ENCODE measurements at places on chromosomes 7 and 10.

GRCh38 chr7:80847895-80848294 is 71.0 kb downstream of the SEMA3C start:
- DNase-seq = no peak

- DNase-seq = no peak
Measured at GRCh38 chr7:29479301-29480200, 84.1 kb upstream of the PRR15 start.

DNA sequence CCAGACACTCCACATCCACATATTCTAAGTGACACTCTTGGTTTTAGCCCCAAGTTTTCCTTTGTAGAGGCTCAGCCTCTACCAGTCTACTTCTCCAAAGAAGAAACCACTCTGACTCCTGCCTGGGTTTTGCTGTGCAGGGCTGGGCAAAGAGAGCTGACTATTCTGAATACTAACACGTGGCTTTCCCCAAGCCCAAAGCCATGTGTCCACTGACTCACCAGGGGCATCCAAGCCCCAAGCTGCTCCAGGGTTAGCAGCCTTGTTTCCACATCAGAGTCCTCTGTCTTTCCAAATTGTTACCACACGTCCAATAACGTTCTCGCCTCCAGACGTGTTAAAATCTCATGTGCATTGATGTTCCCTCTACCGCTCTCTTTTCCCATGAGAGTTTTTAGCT is 8.7 kb downstream of the GALNTL5 start:
- no peak for DNase-seq

DNA sequence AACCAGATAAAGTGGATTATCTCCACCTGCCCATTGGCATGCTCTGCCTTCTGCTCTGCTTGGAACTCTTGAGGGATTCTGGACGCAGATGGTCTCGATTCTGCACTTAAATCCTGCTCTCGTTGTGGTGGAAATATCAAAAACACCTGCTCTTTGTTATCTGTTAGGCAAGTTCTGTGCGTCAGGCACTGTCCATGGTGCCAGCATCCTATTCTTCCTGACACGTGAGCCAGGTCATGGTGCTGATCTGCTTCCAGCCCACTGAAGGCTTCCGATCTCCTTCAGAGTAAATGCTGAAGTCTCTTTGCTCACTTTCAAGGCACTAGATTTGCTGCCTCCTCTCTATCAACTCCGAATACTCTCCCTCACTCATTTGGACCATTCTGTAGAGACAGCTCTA is 505.6 kb downstream of the HTR7 start:
- DNase-seq = no peak

GRCh38 chr10:92740762-92741161 is 51.0 kb downstream of the HHEX start:
- DNase-seq = no peak

- DNase-seq = no peak
Measured at GRCh38 chr7:151586531-151587260, 67.0 kb upstream of the RHEB start.

DNA sequence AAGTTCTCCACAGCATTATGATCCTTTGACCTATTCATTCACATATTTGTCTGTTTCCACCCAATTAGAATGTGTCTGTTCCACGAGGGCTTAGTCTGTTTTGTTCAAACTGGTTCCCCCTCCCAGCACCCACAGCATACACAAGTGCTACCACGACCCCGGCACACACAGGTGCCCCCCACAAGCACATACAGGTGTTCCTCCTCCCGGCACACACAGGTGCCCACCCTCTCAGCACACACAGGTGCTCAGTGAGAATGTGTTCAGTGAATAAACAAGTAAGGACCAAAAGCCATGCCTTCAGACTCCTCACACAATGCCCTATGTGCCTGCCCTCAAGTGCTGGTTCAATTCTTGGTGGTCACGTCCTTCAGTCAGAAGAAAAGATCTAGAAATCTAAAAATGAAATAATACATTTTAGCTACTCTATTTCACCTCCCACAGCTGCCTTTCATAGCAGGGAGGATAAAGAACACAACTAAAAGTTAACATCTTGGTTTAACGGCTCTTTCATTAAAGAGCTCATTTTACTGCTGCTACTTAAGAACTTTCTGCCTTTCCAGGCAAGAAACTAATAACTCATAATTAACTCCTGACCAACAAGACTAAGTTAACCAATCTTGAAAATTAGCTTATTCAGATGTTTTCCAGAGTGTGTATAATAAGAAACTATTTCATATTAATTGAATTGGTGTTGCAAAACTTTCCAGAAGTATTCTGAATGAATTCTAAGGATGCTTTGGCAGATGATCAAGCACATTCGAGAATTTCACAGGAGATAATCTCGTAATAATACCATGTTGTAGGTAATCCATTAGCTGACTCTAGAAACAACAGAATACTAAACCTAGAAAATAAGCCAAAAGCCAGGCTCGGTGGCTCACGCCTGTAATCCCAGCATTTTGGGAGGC is 2.3 kb downstream of the DNMBP start:
- no peak for DNase-seq

DNA sequence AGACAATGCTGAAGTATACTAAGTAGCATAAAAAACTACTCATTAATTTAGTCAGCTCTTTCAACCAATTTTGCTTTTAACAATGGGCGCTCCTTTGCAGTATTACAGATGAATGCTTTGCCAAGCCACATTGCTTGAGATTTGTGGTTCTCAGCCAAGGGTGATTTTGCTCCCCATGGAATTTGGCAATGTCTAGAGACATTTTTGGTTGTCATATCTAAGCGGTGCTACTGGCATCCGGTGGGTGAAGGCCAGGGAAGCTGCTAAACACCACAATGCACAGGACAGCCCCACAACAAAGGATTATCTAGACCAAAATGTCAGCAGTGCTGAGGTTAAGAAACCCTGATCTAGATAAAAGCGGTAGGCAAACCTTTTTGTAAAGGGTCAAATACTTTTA is 112.0 kb downstream of the UBE2H start:
- DNase-seq = no peak

DNA sequence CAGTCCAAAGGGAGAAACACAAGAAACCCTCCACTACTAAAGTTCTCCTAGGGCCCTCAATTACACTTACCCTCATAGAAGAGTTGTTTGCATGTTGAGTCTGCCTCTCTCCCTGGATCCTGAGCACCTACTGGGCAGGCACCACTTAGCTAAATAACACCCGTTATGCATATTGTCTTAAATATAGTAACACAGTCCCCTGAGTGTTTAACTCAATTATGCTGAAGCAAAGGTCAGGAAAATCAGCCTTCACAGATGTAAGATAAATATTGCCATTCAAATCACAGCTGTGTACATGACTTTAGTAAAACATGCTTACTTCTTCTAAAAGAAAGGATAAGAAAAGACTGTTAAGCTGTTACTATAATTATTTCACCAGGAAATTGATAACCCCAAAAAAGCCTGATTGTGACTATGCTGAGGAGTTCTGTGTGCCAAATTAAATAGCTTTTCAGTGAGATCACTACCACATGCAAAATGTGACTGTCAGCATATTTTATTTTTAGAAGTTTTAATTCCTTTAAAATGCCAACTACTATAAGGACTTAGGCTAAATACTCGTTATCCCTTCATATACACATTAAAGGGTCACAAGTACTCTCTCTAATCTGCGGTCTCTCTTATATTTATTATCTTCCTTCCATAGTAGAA is 733.9 kb upstream of the PHF14 start:
- no peak for DNase-seq

DNA sequence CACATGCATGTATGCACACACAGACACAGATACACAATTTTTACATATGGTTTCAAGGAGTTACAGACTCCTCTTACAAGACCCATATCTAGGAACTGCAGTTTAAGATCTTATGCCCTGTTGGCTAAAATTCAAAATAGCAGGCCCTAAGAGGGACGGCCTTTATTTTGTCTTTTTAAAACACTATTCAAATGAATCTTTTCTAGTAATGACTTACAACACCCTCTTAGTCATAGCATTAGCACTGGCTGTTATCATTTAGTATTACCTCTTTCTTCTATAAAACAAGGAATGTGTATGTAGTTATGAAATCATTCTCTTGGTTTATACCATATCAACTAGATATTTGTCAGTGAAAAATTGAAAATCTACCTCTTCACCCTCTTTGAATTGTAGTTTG is 15.3 kb downstream of the PAPSS2 start:
- no peak for DNase-seq

DNA sequence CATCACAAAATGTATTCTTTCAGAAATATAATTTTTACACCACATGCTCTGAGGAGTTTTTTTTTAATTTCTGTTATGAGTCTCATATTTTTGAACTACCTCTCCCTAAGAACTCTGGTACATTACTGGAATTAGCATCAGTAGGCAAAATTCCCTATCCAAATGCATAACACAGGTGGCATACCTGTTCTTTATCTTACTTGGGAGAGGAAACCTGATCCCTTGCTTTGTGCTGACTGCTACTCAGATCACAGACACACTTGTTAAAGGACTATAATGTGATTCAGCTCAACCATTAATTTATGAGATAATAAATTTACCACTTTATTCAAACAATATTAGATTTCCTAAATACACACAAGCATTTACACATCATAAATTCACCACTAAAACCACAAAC is 617.2 kb downstream of the GRM8 start:
- no peak for DNase-seq

DNA sequence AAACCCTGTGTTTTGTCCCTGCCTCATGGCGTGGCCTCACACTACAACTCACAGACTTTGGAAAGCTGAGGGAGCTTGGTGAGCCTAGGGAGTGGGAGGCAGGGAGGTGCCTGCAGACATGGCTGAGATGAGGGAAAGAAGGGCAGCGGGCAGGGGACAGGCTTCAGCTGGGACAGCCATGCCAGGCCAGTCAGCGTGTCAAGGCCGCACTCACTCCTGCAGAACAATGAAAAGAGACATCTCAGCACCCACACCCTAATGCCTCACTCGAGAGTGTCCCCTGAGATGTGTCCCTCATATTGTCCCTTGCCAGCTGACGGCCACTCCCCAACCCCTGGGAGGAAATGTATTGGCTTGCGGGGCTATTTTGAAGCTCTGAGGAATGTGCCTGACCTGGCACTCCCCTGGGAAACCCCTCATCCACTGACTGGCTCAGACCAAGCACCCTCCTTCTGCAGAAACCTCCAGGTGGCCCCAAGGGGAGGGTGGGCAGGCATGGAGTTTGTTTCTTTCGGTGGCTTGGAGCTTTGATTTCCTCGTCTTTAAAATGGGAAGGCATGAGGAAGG is 31.6 kb downstream of the SH3PXD2A start:
- DNase-seq = no peak

DNA sequence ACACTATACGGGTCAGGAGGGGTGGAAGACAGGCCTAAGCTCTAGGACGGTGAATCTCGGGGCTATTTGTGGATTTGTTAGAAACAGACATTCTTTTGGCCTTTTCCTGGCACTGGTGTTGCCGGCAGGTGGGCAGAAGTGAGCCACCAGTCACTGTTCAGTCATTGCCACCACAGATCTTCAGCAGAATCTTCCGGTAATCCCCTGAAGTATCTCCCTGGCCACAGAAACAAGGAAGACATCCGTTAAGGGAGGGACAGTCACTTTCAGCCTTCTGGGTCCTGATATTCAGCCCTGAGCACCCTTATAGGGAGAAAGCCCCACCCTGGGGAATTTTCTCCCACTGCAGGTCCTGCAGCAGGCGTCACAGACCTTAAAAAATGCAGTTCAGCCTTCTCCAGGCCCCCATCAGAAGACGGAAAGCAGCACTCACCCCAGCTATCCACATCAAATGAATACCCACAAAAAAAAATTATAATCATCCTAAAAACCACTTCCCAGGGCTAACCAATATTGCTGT is 23.2 kb downstream of the PLAC9 start:
- DNase-seq = no peak

GRCh38 chr10:78876449-78876848 is 192.3 kb upstream of the ZMIZ1 start:
- no peak for DNase-seq

DNA sequence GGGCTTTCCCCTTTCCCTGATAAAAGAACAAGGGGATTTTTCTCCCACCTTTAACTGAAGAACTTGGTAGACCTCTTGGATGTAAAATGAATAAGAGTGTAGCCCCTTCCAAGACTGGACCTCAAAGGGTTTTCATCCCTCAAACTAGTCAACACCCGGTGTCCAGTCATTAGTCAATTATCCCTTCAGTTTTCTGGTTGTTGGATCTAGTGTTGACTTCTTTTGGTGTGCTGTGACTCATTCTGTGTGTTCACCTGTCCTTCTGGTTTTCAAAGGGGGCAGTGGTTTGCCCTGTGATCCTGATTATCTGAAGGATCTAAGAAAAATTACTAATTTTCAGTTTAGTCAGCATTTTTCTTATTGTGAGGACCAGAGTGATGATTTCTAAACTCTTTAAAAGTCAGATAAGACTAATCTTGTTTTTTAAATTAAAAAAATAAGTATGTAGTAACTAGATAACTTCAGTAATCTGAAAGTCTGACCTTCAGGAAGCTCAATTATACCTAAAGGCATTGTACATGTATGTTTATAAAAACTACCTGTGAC is 583.5 kb downstream of the CNTNAP2 start:
- no peak for DNase-seq

- no peak for DNase-seq
Measured at GRCh38 chr10:119919271-119919670, 26.7 kb downstream of the SEC23IP start.

- no peak for DNase-seq
Measured at GRCh38 chr10:8416760-8417159, 362.3 kb downstream of the GATA3 start.

GRCh38 chr10:43737003-43737402 is 88.3 kb upstream of the ZNF32 start:
- no peak for DNase-seq

GRCh38 chr7:4724648-4725013 is 42.5 kb downstream of the FOXK1 start:
- no peak for DNase-seq

DNA sequence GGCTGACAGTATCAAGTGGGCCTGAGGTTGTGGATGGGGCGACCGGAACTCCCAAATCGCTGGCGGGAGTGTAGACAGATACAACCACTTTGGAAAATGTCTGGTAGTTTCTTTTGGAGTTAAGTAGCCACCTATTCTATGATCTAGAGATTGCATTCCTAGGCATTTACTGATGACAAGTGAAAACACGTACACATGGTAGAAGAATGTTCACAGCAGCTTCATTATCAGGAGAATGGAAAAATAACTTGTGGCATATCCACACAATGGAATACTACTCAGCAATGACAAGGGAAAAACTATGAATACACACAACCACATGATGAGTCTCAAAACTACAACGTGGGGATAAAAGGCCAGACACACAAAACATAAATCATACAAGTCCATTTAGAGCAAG is 146.0 kb downstream of the MYOF start:
- DNase-seq = no peak
